ENCODE measurements at places on chromosomes 1 and 21. TPM values are rescaled to one million over a fixed set of nuclear protein-coding genes. Genes with fewer than 3 reads are reported as not detected.

The KLHDC8A gene
- 0.74 TPM for total RNA-seq

The RBP7 gene
- total RNA-seq, result 5.8 TPM

The DMBX1 gene
- total RNA-seq, result 0.87 TPM

The LAMC2 gene
- 16.0 TPM for total RNA-seq

The GNG12 gene
- 74.5 TPM for total RNA-seq

The CNN3 gene
- 59.2 TPM for total RNA-seq

The ADORA1 gene
- 0.55 TPM for total RNA-seq

The SPRR1A gene
- not detected for total RNA-seq

The ZZZ3 gene
- total RNA-seq, result 16.0 TPM

The PM20D1 gene
- not detected for total RNA-seq

The AMY1A gene
- total RNA-seq, result not detected

The FMOD gene
- total RNA-seq, result 0.02 TPM

The NAV1 gene
- total RNA-seq, result 8.3 TPM

The YIPF1 gene
- 13.3 TPM for total RNA-seq

The FAM151A gene
- 0.34 TPM for total RNA-seq

The PHC2 gene
- total RNA-seq, result 115 TPM

The S100A2 gene
- 26.8 TPM for total RNA-seq

The TRPM2 gene
- total RNA-seq, result 7.8 TPM

The PADI4 gene
- total RNA-seq, result not detected

The DDR2 gene
- 0.51 TPM for total RNA-seq

The SPOCD1 gene
- total RNA-seq, result 4.4 TPM

The AKR7A2 gene
- total RNA-seq, result 49.5 TPM

The WNT2B gene
- total RNA-seq, result 0.19 TPM
